Sigmoid colon (tissue), 7 donors: ENCODE measurements at places on chromosomes 2 and 18. TPM values are rescaled to one million over a fixed set of nuclear protein-coding genes. Genes with fewer than 3 reads are reported as not detected.

GRCh38 chr18:22528291-22528690 is 110.6 kb upstream of the CTAGE1 start:
- no peak for DNase-seq
- no peaks in the 10 kb centered on the region for H3K27me3 ChIP-seq
- H3K4me1 ChIP-seq, result no peaks in the 10 kb centered on the region
- no peaks in the 10 kb centered on the region for H3K36me3 ChIP-seq

GRCh38 chr2:67716895-67717396 is 319.8 kb downstream of the ETAA1 start:
- H3K36me3 ChIP-seq, result no peaks in the 10 kb centered on the region
- H3K27ac ChIP-seq, result no peak overlapping the region
- H3K4me3 ChIP-seq, result no peak overlapping the region
- H3K27me3 ChIP-seq, result no peaks in the 10 kb centered on the region
- peaks cover 7% of the 10 kb centered on the region for H3K4me1 ChIP-seq

DNA sequence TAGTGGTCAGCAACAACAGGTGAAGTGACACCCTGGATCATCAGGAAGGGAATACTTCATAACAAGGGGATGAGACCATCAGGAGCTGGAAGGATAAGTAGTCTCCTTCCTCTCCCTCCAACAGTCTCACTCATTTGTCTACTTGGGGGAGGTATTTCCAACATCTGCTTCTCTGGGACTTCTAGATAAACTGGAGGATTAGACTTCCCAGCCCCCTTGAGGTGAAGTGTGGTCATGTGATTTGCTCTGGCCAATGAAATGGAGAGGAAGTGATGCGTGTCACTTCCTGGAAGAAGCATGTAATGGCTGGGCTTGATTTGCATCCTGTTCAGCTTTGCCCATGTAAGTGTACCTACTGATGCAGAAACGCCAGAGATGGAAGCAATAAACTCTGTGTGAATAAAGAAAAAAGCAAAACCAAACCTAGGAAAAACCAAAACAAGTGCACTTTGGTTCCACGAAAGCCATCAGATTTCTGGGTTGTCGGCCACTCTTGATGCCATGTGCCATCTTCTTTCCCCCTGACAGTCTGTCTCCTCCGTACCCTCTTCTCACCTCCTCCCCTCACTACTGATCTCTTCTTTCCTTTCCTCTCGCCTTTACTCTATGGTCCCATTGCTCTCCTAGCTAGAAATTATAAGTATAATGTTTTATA is 76.1 kb upstream of the DNMT3A start:
- no peak for DNase-seq
- H3K27ac ChIP-seq, result no peak overlapping the region
- H3K4me1 ChIP-seq, result no peaks in the 10 kb centered on the region
- no peaks in the 10 kb centered on the region for H3K36me3 ChIP-seq
- no peaks in the 10 kb centered on the region for H3K27me3 ChIP-seq
- no peak overlapping the region for H3K4me3 ChIP-seq

DNA sequence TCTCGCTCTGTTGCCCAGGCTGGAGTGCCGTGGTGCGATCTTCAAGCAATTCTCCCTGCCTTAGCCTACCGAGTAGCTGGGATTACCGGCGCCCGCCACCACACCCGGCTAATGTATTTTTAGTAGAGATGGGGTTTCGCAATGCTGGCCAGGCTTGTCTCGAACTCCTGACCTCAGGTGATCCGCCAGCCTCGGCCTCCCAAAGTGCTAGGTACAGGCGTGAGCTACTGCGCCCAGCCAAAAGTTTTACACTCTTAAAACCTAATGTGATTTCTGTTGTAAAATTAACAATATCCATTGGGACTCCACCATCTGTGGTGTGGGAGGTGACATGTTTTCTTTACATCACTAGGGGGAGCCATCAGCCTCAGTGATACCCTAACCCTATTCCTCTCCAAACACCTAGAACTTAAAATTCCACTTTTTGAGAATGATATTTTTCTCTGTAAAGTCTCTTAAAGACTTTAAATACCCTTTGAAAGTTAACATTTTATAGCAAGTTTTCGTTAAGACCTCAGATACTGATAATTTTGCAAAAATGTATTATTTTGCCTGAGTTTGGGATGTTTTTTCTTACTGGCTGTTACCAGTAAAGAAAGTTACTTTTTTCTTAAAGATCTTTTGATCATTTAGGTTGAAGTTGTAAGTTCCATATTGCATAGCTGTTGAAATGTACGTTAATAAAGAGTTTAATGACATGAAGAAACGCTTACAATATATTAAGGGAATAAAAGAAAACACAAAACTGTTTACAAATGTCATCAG is 11.6 kb upstream of the EIF2AK2 start:
- no peak for DNase-seq
- no peaks in the 10 kb centered on the region for H3K4me1 ChIP-seq
- no peak overlapping the region for H3K27ac ChIP-seq
- no peaks in the 10 kb centered on the region for H3K36me3 ChIP-seq
- H3K27me3 ChIP-seq, result no peaks in the 10 kb centered on the region

DNA sequence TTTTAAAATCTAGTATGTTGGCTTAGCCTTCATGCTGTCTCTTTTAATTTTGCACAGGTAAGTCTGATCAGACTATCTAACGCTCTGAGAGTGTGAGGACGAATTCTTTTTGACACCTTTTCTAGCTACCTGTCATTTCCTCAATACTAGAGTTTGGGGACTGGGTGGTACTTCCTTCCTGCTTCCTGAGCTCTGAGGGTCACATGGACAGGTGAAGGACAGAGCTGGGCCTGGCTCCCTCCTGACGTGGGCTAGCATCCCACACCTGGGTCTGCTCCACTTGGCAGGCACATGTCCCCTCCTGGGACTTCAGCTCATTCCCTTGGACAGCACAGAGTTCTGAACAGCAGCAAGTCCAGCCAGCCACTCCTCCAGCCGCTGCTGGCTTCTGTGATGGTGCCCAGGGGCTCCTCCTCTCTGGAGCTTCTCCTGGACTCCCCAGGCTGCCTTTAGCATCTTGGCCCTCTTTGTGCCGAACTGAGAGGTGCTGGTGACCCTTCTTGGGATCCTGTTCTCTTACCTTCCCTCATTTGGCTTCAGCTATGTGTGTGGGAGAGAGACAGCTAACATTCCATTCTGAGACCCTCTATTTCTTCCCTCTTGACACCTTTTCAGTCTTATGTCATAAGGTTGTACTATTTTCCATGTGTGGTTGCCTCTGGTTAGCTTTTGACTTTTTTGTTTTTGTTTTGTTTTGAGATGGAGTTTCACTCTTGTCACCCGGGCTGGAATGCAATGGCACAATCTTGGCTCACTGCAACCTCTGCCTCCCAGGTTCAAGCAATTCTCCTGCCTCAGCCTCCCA is 106.9 kb downstream of the B3GNT2 start:
- no peak overlapping the region for H3K27ac ChIP-seq
- no peaks in the 10 kb centered on the region for H3K36me3 ChIP-seq
- no peak for DNase-seq

- H3K4me1 ChIP-seq, result peaks cover 17% of the 10 kb centered on the region
- H3K27ac ChIP-seq, result no peak overlapping the region
- no peak overlapping the region for H3K4me3 ChIP-seq
- no peak for DNase-seq
- no peaks in the 10 kb centered on the region for H3K27me3 ChIP-seq
- no peaks in the 10 kb centered on the region for H3K36me3 ChIP-seq
Observed at GRCh38 chr2:96140941-96141623, 2.8 kb upstream of the ASTL start.

GRCh38 chr2:21814588-21815149 is 690.9 kb downstream of the TDRD15 start:
- H3K4me3 ChIP-seq, result no peak overlapping the region
- DNase-seq, result no peak
- no peaks in the 10 kb centered on the region for H3K36me3 ChIP-seq
- H3K4me1 ChIP-seq, result no peaks in the 10 kb centered on the region
- H3K27ac ChIP-seq, result no peak overlapping the region
- H3K27me3 ChIP-seq, result no peaks in the 10 kb centered on the region

DNA sequence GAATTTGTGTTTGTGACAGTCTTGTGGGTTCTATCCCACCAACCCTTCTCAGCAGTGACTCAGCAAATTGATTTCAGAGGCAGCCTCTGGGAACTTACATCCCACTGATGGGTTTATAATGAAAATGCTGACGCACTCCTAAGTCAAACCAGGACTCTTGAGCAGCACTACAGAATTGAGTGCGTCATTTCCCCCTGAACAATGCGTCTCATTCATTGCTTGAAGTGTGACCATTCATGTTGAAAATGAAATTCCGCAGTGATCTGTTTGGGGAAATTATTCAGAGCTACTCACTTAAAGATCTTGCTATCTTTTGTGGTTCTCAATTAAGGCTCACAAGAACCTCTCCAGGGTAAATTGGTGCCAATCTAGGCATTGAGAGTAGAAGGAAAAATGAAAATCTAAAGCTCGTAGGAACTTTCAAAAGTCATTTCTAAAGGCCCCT is 417.7 kb upstream of the SLC14A2 start:
- no peaks in the 10 kb centered on the region for H3K27me3 ChIP-seq
- DNase-seq, result no peak
- no peaks in the 10 kb centered on the region for H3K4me1 ChIP-seq
- no peaks in the 10 kb centered on the region for H3K36me3 ChIP-seq

- no peak overlapping the region for H3K27ac ChIP-seq
- no peaks in the 10 kb centered on the region for H3K27me3 ChIP-seq
- H3K4me3 ChIP-seq, result no peak overlapping the region
- H3K36me3 ChIP-seq, result no peaks in the 10 kb centered on the region
- no peak for DNase-seq
Observed at GRCh38 chr18:7662866-7663265, 95.8 kb downstream of the PTPRM start.

DNA sequence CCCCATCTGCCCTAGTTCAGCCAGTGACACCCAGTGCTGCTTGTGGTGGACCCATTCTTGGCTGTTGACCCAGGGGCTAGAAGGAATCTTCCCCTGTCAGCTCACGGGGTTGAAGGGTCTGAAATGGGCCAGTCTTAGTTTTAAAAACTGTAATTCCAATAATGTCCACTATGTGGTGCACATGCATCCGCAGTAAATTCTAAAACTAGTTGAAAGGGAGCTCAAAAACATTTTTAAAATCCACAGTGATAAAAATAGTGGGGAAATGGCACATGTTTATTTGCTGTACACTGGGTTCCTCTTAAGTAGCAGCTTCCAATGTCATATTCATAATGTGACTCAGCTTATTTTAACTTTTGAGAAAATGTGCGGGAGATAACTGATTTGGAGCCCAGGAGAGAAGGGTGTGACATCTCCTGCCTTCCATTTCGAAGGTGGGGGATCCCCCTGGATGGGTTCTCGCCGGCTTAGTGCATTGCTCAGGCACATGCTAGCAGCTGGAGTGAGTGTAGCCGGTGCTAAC is 32.8 kb downstream of the GRHL1 start:
- DNase-seq, result no peak
- H3K27me3 ChIP-seq, result no peaks in the 10 kb centered on the region
- peak overlapping the region; percentile 31 for H3K27ac ChIP-seq
- H3K4me1 ChIP-seq, result no peaks in the 10 kb centered on the region
- no peaks in the 10 kb centered on the region for H3K36me3 ChIP-seq

DNA sequence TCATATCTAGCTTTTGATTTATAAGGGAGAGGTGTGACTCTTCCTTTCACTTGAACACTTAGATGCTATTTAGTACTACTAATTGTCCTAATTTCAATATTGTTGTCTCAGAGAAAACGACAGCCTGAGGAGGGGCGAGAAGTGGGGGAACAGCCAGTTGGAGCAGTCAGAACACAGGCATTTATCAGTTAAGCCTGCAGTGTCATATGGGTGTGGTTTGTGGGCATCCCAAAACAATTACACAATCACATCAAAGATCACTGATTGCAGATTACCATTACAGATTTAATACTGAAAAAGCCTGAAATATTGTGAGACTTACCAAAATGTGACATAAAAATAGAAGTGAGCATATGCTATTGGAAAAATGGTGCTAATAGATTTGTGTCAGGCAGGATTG is 15.8 kb downstream of the TMEM131 start:
- H3K27me3 ChIP-seq, result no peaks in the 10 kb centered on the region
- no peak for DNase-seq
- no peak overlapping the region for H3K4me3 ChIP-seq
- no peaks in the 10 kb centered on the region for H3K36me3 ChIP-seq

- H3K27me3 ChIP-seq, result no peaks in the 10 kb centered on the region
- peaks cover 18% of the 10 kb centered on the region for H3K4me1 ChIP-seq
- no peak overlapping the region for H3K4me3 ChIP-seq
- peaks cover 7% of the 10 kb centered on the region for H3K36me3 ChIP-seq
Observed at GRCh38 chr2:16617282-16618266, 48.1 kb downstream of the CYRIA start.

- H3K36me3 ChIP-seq, result no peaks in the 10 kb centered on the region
- H3K4me1 ChIP-seq, result peaks cover 5% of the 10 kb centered on the region
- no peaks in the 10 kb centered on the region for H3K27me3 ChIP-seq
- H3K27ac ChIP-seq, result no peak overlapping the region
- H3K4me3 ChIP-seq, result no peak overlapping the region
Observed at GRCh38 chr2:82120654-82121053, 1816.1 kb upstream of the LRRTM1 start.

GRCh38 chr2:100211521-100211920 is 69.1 kb upstream of the AFF3 start:
- DNase-seq, result no peak
- H3K4me3 ChIP-seq, result no peak overlapping the region
- H3K27me3 ChIP-seq, result no peaks in the 10 kb centered on the region
- no peaks in the 10 kb centered on the region for H3K36me3 ChIP-seq
- peaks cover 32% of the 10 kb centered on the region for H3K4me1 ChIP-seq
- H3K27ac ChIP-seq, result no peak overlapping the region

GRCh38 chr2:120852200-120852815 is 116.6 kb downstream of the GLI2 start:
- H3K36me3 ChIP-seq, result no peaks in the 10 kb centered on the region
- H3K4me3 ChIP-seq, result no peak overlapping the region
- H3K4me1 ChIP-seq, result peaks cover 28% of the 10 kb centered on the region

- no peak overlapping the region for H3K4me3 ChIP-seq
- H3K27ac ChIP-seq, result no peak overlapping the region
- no peaks in the 10 kb centered on the region for H3K36me3 ChIP-seq
- no peaks in the 10 kb centered on the region for H3K27me3 ChIP-seq
- H3K4me1 ChIP-seq, result no peaks in the 10 kb centered on the region
- no peak for DNase-seq
Observed at GRCh38 chr2:85950743-85951142, 62.0 kb upstream of the ST3GAL5 start.

Gene NDUFB3
- 97.9 TPM for total RNA-seq

Gene YIPF4
- total RNA-seq, result 14.1 TPM

Gene SATB2
- total RNA-seq, result 1.8 TPM

Gene LAMA3
- 14.1 TPM for total RNA-seq

Gene METTL21A
- total RNA-seq, result 23.5 TPM

Gene ADAM23
- 2.1 TPM for total RNA-seq

Gene SPR
- total RNA-seq, result 40.2 TPM

Gene RGPD3
- 0.36 TPM for total RNA-seq

Gene NEB
- total RNA-seq, result under 0.01 TPM

Gene LPIN1
- 37.4 TPM for total RNA-seq

Gene CYP20A1
- total RNA-seq, result 35.4 TPM

Gene CDC42EP3
- total RNA-seq, result 84.5 TPM

Gene MYL1
- not detected for total RNA-seq

Gene UGT1A5
- total RNA-seq, result not detected

Gene SOWAHC
- 29.3 TPM for total RNA-seq

Gene SCN2A
- 1.1 TPM for total RNA-seq
